Right lobe of liver (tissue), 6 donors: ENCODE measurements at places on chromosomes 6 and 20. TPM values are rescaled to one million over a fixed set of nuclear protein-coding genes. Genes with fewer than 3 reads are reported as not detected.

Gene FAM135A
- total RNA-seq: 6.4 TPM

Gene NKX2-4
- total RNA-seq: not detected

DNA sequence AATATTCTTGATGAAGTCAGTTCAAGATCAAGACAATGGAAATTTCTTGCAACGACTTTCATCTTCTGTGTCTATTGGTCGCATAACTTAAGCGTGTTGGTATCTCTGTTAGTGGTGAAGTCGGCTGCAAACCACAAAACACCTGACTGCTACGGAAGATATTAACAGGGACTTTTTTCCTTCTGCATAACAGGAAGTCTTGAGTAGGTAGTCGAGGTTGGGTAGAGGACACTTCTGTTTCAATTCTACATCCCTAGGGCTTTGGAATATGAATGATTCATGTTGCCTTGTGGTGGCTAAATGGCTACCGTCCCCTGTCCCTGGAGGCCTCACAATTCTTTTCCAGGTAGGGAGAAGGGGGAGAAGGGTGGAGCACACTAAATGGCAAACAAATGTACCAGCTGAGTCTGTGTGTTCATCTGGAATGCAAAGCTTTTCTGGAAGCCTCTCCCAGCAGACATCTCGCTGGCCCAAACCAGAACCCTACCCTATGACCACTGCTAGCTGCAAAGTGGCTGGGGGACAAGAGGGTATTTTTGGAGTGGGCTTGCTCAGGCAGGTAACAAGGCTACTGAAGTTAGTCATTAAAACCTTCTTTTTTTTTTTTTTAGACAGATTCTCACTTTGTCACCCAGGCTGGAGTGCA lies 34.6 kb upstream of the NKX2-2 start:
- DNase-seq: no peak

DNA sequence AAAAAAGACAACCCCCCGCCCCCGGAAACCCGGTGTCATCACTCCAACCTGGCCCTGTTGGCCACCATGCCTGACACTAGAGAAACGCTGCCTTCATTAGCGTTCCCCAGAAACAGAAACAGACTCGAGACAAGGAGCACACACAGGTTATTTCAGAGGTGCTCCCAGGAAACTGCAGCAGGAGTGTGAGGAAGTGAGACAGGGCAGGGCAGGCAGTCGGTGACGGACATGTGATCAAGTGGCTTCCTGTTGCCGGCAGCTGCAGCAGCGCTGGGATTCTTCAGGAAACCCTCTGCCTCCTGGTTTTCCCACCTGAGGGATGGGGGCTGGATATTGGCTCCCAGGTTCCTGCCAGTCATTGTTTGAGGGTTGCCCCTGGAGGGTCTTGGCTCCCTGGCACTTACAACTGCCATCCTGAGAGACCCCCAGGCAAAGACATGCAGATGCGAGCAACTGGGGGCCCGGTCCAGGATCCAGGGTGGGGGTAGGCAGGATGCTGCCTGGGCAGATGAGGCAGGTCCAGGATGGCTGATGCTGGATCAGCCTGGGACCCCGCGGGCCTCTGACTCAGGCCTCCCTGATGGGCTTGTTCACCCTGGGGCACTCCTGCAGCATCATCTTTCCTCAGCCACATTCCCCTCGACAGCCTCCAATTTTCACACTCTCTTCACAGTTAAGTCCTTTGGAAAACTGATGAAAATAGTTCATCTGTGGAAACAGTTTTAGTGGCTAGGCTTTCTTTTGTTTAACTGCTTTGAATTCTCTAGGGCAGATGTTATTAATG lies 150.7 kb upstream of the SYNDIG1 start:
- no peak for DNase-seq

DNA sequence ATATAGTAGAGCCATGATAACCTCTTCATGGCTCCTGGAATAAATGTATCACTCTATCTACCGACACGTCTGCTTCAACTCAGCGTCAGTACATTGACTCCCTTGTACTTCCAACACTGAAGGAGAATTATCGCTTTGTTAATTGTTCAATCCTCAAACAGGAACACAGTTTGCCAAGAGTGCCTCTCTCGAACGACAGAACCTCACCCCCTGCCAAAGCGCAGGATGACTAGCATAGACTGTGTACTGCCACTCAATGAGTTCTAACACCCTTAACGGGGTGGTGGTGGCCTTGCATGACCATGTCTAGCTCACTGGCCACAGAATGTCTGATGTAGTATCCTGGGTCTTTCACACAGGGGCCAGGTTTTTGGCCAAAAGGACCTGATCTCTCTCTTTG lies 81.4 kb upstream of the HEY2 start:
- DNase-seq: no peak
